ENCODE measurements at places on chromosomes 1 and 21. TPM values are rescaled to one million over a fixed set of nuclear protein-coding genes. Genes with fewer than 3 reads are reported as not detected.

- DNase-seq, result no peak
Observed at GRCh38 chr1:118148034-118148433, 37.0 kb downstream of the SPAG17 start.

DNA sequence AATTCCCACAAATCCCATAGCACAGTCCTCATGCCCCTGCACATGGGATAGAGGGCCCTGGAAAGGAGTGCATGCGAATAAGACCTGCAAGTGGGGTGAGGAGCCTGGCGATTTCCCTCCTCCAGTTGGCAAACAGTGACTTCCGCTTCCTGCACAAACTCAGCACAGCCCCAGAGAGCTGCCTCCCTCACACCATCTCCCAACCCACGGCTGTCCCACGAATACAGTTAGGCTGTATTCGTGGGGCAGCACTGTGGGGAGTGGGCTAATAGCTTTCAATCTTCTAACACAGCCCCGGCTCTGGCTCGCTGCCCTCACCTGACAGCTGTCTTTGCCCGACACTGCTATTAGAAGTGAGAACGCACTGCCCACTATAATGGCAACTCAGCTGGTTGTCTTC is 28.2 kb upstream of the CNTN2 start:
- DNase-seq, result no peak

The PATJ gene
- total RNA-seq, result 9.5 TPM

The LCE1C gene
- total RNA-seq, result not detected

The S100A7 gene
- total RNA-seq, result not detected

Measured in fibroblast of villous mesenchyme (primary cell).